Activated CD4-positive, alpha-beta memory T cell treated with anti-CD3 and anti-CD28 coated beads, Interleukin-2, amount 10 ng/mL, durations not matched to agents 7 days and 5 days (primary cell): ENCODE measurements at places on chromosomes 1 and 21. TPM values are rescaled to one million over a fixed set of nuclear protein-coding genes. Genes with fewer than 3 reads are reported as not detected.

GRCh38 chr1:214551436-214552173 is at the start of gene PTPN14:
Gene PTPN14 (minus strand): TSS chr1:214551602. CDS start chr1:214464803, 86,799 bp downstream.
- no peak for DNase-seq

DNA sequence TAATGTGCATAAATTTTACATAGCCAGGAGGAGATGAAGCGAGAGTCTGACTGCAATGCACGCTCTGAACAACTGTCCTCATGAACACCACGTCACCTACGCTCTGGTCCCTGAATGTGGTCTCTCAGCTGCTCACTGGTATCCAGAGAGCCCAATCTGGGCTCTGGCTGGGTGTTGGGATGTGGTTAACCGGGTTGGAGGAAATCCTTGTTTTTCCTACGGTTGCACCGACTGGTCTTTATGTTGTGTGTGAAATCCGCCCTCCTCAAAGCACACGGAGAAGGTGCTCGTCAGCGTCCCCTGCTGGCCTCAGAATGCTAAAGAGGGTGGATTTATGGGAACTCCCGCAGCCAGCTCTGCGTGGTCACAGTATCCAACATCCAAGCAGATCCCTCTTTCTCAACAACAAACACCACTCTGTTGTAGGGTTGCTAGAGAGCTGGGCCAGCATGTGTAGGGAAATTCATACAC is 51.8 kb upstream of the FAM89A start:
- peak; percentile 42 for DNase-seq

- DNase-seq: no peak
These were observed 71.5 kb upstream of the RGS4 start for GRCh38 chr1:162997499-162998285.

GRCh38 chr1:198873696-198874230 is 234.9 kb downstream of the PTPRC start:
- no peak for DNase-seq

DNA sequence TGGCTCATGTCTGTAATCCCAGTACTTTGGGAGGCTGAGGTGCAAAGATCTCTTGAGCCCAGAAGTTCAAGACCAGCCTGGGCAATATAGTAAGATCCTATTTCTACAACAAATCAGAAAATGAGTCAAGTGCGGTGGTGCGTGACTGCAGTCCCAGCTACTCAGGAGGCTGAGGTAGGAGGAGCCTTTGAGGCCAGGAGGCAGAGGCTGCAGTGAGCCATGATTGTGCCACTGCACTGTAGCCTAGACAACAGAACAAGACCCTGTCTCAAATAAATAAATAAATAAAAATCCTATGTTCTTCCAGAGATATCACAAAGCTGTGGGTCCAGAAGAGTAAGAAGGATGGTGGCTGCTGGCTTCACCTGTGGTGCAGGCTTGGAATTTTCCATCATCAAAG is 22.1 kb downstream of the CDA start:
- DNase-seq: no peak

SUSD4 gene
- total RNA-seq: 0.28 TPM

RAB3B gene
- total RNA-seq: 0.08 TPM

ABCA4 gene
- total RNA-seq: not detected
